ENCODE measurements at places on chromosomes 3 and 15.

- no peak for DNase-seq
Measured at GRCh38 chr3:42478830-42479229, 23.6 kb upstream of the VIPR1 start.

- no peak for DNase-seq
Measured at GRCh38 chr3:187183210-187183862, 13.9 kb upstream of the RTP1 start.

GRCh38 chr3:182690172-182690571 is 103.1 kb upstream of the ATP11B start:
- no peak for DNase-seq

DNA sequence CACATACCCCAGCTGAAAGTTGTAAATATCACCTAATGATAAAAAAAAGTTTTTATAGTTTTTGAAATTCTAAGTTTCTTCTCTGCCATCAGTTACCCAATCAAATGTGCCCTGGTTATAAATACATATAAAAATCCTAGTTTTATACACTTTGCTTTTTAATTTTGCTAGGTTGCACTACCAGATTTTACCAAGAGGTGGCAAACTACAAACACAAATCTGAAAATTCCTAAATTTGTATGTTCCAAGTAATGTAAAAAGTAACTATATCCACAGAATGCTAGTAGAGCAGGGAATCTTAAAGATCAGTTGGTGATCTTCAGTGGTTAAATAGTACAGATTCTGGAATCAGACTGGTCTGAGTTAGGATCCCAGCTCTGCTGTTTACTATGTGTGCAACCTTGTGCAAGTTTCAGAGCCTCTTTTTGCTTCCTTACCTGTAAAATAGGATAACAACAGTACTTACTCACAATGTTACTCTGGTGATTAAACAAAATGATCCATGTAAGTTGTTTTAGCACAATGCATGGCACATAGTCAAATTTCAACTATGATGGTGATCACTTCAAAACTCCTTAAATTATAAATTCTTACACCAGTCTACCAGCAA is 11.0 kb downstream of the TRPM7 start:
- no peak for DNase-seq

GRCh38 chr15:49361370-49361769 is 61.7 kb upstream of the FGF7 start:
- DNase-seq: no peak

- DNase-seq: no peak
Measured at GRCh38 chr15:71259866-71260265, 144.6 kb downstream of the THSD4 start.

DNA sequence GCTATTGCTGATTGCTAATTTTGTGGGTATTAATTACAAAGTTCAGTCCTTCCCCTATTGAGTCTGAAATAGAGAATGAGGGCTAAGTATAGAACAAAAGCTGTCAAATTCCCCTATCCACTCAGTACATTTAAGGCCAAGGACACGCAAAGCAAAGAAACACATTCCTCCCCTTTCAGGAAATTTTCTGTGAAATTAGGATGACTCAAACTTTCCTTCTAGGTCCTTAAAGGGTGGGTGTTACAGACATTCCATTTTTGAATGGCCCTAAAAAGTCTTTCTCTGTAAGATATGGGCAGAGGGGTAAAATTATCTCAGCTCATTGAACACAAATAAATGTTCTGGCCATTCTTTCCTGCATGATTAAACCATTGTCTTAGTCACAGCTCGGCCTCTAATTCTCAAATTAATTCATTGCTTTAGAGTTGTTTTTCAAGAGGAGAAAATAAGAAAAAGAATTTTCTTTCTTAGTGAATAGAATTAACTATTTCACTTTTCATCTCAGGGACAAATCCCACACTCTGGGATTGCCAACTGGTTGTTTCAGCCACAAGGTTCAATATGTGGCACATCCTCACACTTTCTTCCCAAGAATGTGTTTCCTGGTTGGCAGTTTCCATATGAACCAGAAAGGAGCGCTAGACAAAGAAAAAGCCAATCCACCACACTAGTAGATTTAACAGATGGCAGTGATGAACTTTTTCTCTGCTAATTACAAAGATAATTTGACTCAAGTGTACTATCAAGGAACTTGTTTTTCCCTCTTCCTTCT is 424.1 kb downstream of the ZNF385D start:
- no peak for DNase-seq

GRCh38 chr3:43323541-43323940 is 37.2 kb downstream of the SNRK start:
- no peak for DNase-seq

GRCh38 chr3:132289316-132289715 is 27.9 kb upstream of the ACP3 start:
- DNase-seq: no peak

DNA sequence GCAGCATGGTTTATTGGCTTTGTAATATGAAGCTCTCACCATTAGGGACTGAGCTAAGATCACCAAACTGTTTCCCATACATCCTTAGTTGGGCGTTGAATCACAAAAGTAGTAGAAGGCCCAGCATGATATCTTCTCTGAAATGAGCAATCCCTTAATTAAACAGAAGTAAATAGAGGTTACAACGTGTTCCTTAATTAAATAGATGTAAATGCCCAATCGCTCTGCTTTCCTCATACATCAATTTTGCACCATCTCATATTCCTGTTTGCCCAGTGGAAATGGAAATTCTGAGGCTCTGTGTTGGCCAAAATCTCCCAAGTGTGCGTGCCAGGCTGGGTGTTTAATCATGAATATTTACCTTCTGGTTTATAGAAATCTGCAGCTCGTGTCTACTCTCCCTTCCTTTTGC is 107.4 kb upstream of the FOXB1 start:
- no peak for DNase-seq

DNA sequence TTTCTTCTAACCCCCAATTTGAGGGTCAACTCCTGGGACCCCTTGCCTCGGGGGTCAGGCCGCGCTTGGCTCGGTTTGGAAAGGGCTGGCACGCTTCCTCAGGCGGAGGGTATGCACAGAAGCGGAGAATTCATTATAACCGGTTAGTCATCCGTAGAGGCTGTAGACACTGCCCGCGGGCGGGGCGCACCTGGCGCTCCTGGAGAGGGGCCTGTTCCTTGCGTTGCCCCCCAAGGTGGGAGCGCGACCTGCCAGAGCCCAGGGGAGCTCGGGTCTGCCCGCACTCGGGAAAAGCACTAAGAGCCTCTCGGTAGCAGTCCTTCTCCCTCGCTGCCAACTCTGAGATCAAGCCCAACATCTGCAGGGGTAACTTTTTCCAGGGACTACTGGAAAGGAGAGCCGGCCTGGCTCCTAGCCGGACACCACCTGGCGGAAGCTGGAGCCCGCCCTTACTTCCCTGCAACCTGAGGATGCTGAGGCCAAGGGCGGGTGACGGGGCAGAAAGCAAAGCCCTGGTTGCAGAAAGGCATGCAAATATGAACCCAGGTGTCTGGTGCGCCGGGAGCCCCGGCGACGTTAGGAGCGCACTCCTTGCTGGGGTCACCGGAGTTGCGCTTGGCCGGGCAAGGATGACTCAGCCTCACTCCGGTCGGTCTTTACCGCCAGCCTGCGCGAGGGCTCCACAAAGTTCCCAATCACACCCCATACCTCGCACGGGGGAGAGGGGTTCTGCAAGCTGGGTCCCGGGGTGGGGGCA is 1.5 kb upstream of the CACNA2D3 start:
- no peak for DNase-seq

- no peak for DNase-seq
Measured at GRCh38 chr3:194333981-194334320, 17.2 kb downstream of the CPN2 start.

GRCh38 chr15:66619152-66619903 is 53.5 kb upstream of the LCTL start:
- peak; percentile 36 for DNase-seq

DNA sequence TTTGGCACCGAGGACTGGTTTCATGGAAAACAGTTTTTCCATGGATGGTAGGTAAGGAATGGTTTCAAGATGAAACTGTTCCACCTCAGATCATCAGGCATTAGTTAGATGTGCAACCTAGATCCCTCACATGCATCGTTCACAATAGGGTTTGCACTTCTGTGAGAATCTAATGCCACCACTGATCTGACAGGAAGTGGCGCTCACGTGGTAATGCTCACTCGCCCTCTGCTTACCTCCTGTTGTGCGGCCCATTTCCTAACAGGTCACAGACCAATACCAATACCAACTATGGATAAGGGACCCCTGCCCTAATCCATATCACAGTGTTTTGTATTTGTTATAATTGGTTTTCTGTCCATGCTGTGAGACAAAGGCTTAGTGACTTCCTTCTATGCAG is 58.9 kb downstream of the SLMAP start:
- DNase-seq: peak; percentile 27

- no peak for DNase-seq
Measured at GRCh38 chr3:123533554-123534159, 51.2 kb downstream of the HACD2 start.

DNA sequence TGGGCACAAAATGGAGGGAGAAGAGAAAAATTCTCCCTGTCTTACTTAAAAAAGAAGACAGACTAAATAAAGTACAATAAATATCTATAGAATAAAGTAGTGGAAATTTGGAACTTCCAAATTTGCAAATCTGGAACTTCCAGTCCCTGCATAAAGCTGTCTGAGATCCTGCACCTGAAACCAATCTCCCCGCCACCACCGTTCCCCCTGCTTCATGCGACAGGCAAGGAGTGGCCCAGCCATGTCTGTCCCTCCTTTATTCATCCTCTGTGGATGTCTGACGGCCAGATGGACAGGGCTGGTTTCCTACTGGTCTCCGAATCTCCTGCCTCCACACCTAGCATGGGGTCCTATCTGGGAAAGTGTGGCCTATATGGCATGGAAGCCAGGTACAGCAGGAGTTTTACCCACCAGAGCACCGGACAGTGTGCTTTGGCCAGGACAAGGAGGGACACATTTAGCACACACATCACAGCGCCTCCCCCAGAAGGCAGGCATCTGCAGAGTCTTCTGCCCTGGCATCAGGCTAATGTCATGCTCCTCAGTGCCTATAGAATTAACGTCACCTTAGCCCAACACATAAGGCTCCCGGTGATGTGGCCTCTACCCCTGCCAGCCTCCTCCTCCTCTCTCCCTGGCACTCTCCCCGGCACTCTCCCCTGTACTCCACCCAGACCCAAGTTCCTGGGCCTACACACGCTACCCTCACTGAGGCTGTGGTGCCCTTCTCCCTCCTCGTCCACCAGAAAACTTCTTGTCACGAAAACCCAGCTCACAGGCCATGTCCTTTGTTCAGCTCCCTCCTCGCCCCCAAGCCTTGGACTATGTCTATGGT is 170.8 kb downstream of the XXYLT1 start:
- DNase-seq: no peak

DNA sequence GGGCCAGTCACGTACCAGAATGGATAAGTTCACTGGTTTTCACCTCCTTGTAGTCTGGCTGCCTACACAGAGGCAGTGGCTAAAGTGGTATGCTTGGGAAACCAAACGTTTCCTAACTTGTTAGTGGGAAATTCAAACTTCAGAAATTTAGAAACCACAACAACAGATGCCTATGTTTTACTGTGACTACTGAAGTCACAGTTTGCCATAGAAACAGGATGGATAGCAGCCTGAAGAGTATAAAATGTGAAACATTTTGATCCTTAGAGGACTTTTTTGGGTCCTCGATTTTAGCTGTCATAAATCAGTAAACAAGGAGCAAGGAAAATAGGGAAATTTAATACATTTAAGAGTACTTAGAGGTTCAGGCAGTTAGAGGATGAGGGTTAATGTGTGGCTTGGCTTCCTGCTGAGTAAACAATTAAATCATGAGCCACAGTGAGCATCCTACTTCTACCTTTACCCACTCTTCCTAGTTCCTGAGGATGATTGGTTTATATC is 48.6 kb downstream of the CMSS1 start:
- DNase-seq: no peak

DNA sequence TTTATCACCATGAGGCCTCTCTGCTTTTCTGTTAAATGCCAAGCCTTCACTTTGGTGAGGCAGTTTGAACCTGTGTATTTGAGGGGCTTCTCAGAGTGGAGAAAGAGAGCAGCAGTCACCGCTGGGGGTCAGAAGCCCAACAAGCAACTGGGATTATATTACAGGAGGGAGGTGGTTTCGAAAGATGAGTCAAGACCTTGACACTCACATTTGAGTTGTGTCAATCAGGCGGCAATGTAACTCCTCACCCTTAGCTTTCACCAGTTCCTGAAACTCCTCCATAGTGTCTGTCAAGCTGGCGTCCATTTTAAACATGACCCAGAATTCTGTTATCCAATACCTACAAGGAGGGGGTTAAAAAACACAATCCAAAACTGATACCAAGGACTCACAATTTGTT is 46.5 kb downstream of the RASGRP1 start:
- no peak for DNase-seq

- DNase-seq: peak; percentile 41
Measured at GRCh38 chr15:33700695-33701303, 267.5 kb upstream of the CHRM5 start.

DNA sequence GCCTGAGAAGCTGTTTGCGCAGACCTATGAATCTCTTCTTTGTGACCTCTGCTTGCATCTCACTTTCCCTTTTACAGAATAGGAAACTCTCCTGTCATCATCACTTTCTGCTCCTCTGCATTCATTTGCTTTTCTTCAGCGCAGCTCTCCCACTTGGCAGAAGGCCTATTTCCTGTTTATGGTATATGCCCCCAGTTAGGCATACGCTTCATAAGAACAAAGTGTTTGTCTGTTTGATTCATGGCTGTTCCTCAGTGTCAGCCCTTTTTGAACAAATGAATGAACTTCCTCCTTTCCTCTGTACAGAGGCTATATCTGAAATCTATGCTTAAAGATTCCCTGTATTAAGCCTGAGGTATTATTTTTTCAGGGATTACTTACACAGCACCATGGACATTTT is 1216.9 kb upstream of the GBE1 start:
- DNase-seq: no peak

DNA sequence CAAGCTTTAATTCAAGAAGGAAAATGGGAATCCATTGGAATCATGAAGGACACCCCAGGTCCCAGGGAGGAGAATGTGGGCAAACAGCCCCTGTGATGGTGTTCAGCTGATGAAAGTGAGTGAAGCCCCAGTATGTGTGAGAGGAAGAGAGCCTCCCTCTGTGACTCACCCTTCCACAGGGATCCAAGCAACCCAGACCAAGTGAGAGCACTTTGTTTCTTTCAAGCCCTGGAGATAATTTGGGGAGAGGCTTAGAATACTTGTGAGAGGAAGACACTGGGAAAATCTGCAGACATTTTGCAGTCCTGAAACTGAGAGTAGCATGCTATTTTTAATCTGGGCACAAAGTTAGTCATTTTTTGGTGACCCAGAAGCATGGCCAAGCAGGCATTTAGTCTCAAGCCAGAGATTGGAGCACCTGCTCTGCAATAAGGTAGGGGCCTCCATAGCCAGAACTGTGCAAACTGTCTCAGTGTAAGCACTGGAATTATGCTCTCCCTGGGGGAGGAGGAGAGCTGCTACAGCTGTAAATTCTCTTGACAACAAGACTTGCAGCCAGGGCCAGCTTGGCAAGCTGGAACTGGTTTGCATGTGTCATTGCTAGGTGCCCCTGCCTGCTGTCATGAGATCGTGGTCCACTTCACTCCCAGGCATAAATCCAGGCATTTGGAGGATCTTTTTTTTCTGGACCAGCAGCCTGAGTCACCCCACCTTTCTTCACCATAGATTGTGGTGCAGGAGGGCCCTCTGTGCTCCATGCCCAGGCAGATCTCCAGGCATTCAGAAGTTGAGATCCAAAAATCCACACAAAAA is 537.8 kb upstream of the DPPA4 start:
- no peak for DNase-seq
